NCI-H526 (cell line): ENCODE measurements at places on chromosomes 12 and 14.

- peak; percentile 1 for DNase-seq
Measured at GRCh38 chr14:46344327-46344937, 307.1 kb downstream of the RPL10L start.

- DNase-seq, result no peak
Measured at GRCh38 chr14:30710876-30711275, 88.8 kb downstream of the SCFD1 start.

GRCh38 chr12:85005615-85006014 is 30.5 kb downstream of the TSPAN19 start:
- no peak for DNase-seq

DNA sequence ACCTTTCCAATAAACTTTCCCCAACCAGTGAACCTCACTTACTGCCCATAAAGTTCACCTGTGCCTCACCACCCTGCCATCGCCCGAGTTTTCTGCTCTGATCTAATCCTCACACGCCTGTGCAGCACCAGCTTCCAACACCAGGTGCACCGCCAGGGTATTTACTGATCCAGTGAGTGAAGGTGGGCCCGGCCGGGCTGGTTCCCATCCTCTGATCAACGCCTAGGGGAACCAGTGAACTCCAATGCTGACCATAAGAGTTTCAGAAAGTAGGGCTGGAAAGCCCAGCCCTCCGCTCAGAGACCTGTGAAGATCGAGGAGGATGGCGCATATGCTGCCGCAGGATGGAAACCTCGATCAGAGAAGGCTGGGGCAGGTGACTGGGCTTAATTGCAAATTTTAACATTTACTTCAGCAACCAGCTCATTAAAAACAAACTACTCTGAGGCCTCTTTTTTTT is 685 bp upstream of the MYL6B start:
- DNase-seq, result peak; percentile 56

DNA sequence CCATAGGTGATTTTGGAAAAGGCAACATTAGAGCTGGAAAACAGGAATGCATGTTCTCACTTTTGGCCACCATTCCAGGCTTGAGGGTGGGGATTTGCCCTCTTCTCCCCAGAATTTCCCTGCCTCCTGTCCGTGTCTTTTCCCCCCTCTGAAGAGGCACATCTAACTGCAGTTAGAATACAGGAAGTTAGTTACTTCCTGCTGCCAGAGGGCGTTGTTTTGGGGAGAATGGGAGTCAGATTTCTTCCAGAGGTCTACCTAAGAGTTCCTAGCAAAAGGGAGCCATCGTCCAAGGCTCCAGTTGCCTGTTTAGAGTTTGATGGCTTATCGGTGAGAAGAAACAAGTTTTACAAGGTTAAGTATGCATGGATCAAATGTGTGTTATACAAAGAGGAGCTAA is 112.8 kb upstream of the IGF1 start:
- DNase-seq, result no peak

- no peak for DNase-seq
Measured at GRCh38 chr14:95763875-95764274, 50.0 kb upstream of the TCL1A start.

GRCh38 chr12:101740980-101741379 is 1.7 kb upstream of the SYCP3 start:
- DNase-seq, result no peak

GRCh38 chr14:91348845-91349465 is 68.7 kb downstream of the CCDC88C start:
- DNase-seq, result peak; percentile 19

DNA sequence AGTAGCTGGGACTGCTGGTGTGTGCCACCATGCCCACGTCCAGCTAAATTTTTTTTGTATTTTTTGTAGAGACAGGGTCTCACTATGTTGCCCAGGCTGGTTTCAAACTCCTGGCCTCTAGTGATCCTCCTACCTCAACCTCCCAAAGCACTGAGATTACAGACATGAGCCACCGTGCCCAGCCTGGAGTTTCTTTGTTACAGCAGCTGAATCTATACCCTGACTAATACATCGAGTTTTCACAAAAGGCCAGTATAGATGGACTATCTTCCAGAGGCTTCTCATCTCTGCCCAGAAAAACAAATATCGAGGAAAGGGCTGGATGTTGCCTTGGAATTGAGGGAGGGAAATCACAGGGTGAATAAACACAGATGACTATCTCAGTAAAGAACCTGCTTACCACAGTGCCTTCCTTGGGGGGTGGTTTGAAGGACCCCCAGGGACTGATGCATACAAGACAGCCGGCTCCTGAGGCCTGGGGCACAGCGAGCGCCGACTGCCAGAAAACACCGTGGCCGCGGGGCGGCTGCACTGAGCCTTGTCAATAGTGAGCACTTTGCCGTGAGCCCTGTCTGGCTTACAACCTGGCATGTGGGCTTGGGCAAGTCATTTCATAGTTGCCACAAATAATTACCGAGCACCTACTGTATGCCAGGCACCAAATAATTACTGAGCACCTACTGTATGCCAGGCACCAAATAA is 111.9 kb downstream of the SCARB1 start:
- DNase-seq, result no peak

DNA sequence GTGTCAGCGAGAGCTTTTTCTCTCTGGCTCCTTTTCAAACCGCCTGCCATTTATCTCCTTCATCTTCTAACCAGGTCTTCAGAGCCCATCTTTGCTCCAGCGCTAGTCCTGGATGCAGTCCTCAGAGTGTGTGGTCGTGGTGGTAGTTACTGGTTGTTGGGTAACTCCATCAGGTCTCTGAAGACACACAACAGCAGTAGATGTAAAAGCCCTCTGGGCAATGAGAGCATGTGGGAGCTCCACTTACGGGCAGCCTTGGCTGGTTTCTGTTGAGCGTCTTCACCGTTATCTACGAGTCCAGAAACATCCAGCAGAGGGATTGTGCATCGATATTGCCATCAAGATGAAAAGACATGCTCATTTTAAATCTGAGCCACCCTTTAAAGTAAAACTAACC is 61.2 kb downstream of the FBXL14 start:
- peak; percentile 68 for DNase-seq

GRCh38 chr14:95146079-95146771 is 11.1 kb downstream of the DICER1 start:
- no peak for DNase-seq

DNA sequence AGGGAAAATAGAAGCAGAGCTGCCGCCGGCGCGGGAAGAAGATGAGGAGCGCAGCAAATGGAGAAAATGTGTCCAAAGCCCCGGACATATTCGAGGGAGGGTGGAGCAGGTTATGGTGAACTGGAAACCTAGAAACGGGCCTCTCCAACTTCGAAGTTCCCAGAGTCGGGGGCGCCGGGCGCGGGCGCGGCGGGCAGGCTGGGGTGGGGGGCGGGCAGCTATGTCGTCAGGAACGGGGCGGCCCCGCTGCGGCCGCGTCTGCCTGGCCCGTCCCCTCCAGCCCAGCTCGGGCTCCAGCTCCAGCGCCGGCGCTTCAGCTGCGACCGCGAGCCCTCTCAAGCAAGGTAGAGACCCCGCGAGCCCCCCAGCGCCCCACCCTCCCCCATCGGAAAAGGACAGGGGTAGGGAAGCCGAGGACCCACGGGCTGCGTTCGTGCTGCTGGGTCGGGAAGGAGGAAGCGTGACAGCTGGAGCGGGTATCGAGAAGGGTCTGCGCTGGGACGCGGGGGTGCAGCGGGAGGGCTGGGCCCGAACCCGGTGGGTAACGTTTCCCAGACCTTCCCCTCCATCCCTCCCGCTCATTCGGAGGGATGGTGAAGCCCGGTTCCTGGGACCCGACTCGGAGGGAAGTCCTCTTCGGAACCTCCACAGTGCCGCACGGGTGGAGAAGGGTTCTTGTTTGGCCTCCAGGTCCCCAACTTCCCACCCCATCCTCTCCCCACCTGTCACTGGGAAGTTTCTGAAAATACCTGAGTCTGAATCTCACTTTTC is 1.0 kb downstream of the DGKA start:
- DNase-seq, result no peak

GRCh38 chr14:60757567-60758002 is 23.0 kb downstream of the MNAT1 start:
- no peak for DNase-seq

GRCh38 chr14:31270196-31270772 is 62.7 kb upstream of the HECTD1 start:
- no peak for DNase-seq

- DNase-seq, result no peak
Measured at GRCh38 chr14:38213001-38213400, 5.3 kb downstream of the SSTR1 start.

DNA sequence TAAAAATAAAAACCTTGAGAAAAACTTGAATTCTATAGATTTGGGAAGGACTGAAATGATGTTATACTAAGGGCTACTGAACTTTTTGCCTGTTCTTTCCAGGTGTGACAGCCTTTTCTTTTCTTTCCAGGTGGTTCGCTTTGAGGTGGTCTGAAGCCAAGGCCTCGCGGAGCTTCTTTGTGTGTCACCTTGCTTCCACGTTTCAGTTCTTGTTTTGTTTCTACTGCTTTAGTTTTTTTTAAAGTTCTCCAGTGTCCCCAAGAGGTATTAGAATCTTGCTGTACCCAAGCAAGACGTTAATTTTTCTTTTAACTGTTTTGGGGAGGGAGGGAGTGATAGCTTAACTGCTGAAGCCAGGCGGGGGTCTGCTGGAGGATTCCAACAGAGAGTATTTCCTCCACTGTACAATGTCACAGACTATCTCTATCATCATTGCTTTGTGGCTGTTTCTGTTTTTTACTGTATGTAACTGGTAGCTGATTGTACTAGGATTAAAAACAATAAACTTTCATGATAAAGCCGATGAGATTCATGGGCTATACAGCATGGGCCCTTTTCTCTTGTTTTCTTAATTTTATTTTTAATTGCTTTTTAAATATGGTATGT is 40.2 kb downstream of the PROX2 start:
- no peak for DNase-seq

DNA sequence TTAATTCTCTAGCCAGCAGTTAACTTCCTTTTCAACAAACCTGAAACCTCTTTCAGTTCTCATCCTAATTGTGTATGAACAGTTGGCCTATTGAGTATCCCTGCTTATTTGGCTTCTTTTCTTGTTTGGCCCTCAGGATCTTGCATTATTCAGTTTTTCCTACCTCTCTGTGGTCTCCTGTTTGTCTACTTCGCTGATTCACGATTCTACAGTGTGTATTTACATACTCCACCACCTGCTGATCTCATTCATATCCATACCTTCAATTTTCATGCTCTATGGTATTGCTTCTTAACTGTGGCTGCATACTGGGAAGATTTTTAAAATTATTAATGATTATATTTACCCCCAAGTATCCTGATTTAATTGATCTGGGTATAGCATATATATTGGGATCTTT is 56.4 kb downstream of the RASSF9 start:
- DNase-seq, result peak; percentile 36

DNA sequence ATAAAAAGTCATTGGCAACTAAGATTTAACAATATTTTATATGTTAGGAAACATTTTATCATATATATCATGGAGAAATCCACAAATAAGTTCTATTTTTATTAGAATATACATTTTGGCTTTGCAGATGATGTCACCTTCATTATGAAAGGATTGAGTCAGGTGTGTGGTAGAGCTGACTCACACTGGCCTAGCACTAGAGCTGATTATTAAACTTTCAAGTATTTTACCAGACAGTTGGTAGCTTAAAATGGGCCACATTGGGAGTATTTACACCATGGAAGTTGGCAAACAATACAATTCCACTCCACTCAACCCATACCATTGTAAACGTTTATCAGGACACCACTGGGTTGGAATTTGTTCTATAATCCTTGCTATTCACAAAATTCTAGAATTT is 1036.6 kb downstream of the TRHDE start:
- no peak for DNase-seq

DNA sequence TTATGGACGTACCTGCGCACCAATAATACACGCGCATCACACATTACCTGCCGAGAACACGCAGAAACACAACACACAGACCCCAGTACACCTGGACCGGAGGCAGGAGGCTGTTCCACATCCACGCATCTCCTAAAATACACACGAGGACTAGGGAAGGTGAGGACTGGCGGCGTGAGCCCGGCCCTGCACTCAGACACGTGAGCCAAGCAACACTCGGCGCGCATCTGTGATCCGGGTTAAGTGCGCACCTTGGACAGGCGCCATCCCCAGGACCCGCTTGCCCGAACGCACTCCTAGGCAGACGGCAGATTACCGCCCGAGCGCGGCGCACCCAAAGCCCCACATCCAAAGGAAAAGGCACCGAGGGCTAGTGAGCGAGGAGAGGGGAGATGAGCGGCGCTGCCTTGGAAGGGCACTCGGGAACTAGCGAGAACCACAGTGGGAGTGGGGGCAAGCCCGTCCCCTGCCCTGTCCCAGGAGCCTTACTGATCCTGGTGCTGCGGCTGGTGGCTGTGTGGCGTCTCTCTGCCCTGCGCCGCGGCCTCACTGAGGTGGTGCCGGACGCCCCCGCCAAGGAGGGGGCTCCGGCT is 417 bp downstream of the GLS2 start:
- peak; percentile 62 for DNase-seq

DNA sequence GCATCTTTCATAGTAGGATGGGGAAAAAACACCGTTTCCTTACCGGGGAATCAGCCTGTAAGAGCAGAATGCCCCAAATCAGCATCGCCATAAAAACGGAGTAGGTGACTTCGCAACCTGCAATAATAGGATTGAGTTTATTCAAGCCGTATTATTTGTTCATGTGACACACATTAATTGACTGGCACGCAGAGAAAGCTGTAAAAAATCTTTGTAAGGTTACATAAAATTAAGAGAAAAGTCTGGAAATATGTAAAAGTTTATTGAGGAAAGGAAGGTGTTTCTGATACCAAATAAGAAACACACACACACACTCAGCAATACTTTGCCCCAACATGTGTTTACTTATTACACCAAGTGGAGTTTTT is 628 bp upstream of the CAPRIN2 start:
- DNase-seq, result no peak

DNA sequence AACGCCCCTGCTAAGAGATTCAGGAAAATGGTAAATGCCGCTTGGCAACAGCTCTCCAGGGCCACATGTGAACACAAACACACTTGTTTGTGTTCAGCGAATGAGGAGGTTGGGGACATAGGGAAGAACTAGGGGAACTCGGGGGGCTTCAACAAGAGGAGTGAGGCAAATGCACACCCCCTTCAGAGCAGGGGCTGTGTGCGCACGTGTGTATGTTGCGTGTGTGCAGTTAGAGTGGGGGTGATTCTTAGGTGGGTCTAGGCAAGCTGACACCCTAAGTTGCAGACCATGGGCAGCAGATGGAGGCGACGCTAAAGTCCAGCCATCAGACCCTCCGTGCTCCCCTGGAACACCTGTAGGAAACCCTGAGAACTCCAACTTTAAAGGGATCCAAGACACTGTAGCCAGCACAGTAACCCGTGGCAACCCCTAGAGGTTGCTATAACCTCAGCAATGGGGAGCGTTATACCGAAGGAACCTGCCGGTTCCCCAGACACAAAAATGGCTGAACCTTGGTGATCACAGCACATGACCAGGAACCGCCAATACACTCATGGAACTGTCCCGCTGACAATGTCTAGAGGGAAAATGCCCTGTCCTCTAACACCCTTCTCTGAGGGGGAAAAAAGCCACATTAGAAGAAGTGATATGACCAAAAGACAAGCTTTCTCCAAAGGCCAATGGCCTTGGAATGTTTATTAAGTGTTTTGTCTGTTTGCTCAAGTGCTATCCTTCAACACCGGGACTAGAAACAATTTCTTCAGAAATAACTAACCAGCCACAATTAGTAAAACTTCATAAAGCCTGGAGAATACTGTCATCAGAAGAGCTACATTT is 86.5 kb upstream of the CEP83 start:
- DNase-seq, result peak; percentile 80

GRCh38 chr14:35212471-35213142 is 79.6 kb upstream of the PSMA6 start:
- no peak for DNase-seq

- peak; percentile 78 for DNase-seq
Measured at GRCh38 chr12:25557830-25558436, 4.8 kb upstream of the LMNTD1 start.
